Vein endothelial cell (primary cell): ENCODE measurements at places on chromosomes 5 and 9. TPM values are rescaled to one million over a fixed set of nuclear protein-coding genes. Genes with fewer than 3 reads are reported as not detected.

GBGT1 gene
- total RNA-seq: 17.3 and 36.9 TPM in 2 replicates

PTGES gene
- total RNA-seq: 0.10 and 0.33 TPM in 2 replicates

MYMK gene
- not detected in 2 replicates for total RNA-seq

S1PR3 gene
- 17.8 and 18.9 TPM in 2 replicates for total RNA-seq

C8G gene
- total RNA-seq: 0.33 and 0.76 TPM in 2 replicates
